ENCODE measurements at places on chromosomes 11 and 22.

DNA sequence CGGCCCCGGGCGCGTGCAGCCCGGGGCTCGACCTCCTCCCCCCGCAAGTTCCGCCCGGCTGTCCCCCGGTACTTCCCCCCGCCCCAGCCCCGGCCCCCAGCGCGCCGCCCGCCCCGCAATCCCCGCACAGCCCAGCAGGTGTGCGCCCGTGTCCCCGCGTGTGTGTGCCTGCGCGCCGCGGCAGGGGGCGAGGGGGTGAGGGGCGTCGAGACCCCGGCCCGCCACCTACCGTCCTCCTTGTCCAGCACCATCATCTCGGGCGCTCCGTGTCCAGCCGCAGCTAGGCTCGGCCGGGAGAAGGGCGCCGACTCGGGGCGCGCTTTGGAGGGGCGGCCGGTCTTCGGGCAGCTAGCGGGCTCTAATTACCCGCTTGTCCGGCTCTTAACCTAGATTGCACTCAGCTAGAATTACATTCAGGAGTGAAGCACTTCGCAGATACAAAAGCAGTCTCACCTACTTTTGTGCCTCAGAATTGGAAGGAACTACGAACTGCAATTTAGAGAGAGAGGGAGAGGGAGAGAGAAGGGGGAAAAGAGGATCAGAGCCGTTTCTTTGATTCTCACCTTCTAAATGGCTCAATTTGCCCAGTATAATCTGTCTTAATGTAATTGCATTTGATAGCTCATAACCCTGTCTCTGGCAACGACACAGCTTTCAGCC is 439 bp downstream of the LMO1 start:
- no peak for DNase-seq

- DNase-seq, result no peak
Measured at GRCh38 chr11:126476266-126476924, 120.9 kb downstream of the ST3GAL4 start.

- DNase-seq, result no peak
Measured at GRCh38 chr11:32069361-32070058, 21.4 kb upstream of the RCN1 start.

DNA sequence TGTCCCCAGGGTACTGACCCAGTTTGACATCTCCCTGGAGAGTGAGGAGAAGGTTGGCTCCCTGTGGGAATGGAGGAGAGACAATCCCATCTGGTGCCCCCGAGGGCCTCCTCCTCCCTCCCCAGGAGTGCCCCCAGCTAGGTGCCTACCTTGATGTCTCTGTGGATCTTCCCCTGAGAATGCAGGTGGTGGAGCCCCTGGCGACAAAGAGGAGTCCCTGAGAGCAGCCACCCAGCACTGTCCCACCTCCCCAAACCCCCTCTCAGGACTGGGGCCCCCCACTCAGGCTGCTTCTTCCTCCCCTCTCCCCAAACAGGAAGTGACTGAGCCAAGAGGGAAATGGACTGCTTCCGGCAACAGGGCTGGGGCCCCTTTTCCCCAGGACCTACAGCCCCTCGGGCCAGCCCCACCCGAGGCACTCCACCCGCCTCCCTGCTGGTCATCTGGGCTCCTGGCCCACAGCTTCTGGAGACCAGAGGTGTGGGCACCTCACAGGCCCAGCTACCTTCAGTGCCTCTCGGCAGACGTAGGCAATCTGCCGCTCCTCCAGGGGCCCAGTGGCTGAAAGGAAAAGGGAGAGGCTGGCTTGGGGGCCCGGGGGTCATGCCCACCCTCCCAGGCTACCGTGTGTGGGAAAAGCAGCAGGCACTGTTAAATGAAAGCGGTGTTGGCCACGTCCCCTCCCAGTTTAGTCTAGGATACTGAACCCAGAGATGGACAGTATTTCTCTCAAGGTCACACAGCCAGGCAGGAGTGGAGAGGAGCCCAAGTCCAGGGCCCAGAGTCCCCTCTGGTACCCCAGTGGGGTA is 1.2 kb downstream of the MAP4K2 start:
- DNase-seq, result no peak

GRCh38 chr11:3825473-3826154 is 15.1 kb downstream of the RHOG start:
- DNase-seq, result no peak

GRCh38 chr11:34509336-34509876 is 4.2 kb downstream of the ELF5 start:
- no peak for DNase-seq

DNA sequence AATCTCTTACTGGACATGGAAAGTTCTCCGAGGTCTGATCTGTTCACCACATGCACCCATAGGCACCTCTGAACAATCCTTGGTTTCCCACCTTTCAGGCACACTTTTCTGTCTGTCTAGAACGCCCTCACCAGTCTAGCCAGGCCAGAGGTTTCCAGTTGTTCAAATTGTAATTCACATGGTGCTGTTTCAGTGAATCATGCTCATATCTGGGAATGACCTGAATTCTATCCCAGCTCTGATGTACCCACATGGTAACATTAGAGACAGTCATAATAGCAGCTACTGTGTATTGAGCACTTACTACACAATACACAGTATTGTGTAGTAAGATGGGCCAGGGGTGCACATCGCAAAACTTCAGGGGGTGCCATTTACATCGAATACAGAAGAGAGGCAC is 138.2 kb downstream of the COMMD9 start:
- DNase-seq, result no peak

DNA sequence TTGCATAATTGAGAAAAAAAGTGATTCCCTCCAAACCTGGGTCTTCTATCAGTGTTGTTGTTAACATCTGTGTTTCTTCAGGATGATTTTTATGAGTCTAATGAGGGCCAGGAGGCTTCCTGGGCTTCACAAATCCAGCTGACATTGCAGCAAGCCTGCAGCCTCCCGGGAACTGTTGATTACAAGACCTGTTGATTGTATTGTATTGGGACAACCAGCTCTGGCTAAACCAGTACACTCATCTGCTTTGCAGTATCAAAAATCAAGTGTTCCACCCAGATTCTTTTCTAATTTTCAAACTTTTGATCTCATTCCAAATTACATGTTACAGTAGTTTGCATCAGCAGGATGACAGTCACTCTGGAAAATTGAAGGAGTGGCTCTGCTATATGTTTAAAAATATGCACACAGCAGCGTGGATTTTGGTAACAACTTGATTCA is 16.1 kb upstream of the PRSS23 start:
- DNase-seq, result no peak

DNA sequence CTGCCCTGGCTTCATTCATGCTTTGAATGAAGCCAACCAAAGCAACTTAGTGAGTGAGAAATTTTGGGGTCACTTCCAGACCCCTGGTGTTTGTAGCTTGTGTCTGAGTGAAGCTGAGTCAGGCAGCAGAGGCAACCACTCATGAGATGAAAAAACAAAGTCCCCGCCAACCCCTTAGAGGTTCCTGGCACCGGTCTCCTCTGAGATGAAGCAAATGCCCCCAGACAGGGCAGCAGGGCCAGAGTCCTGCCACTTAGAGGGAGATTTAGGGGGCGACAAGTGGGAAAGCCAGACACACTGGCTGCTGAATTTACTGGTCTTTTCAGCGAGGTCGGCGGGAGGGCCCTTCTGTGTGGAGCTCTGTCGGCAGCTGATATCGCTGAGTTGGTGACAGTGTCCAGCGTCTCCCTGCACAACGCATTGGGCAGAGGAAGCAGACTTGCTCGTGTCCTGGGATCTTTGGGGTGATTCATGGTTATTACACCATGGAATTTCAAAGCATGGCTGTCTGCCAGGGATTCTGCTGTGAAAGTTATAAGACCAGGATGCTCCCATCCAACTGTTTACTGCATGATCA is 482.6 kb downstream of the MIAT start:
- DNase-seq, result no peak

DNA sequence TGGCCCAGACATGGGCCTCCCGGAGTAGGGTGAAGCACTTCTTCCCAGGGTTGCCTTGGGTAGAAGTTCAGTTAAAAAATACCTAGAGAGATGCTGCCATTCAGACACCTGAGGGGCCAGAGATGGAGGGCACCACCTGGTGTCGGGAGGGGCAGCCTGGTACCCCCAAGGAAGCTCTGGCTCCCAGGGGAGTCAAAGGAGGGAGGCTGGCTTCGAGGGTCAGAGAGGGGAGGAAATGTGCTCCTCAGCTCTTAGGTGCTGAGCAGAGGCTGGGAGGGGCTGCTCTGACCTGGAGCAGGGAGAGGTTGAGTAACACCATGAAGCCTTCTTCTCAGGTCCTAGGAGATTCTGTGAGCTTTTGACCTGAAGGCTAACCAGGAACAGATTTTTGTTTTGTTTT is 1.1 kb downstream of the USP35 start:
- DNase-seq, result no peak
